ENCODE measurements at places on chromosomes 5 and 9. TPM values are rescaled to one million over a fixed set of nuclear protein-coding genes. Genes with fewer than 3 reads are reported as not detected.

Gene C9orf50
- total RNA-seq = not detected

Gene GABRA6
- not detected for total RNA-seq

Gene SV2C
- 0.30 TPM for total RNA-seq

DNA sequence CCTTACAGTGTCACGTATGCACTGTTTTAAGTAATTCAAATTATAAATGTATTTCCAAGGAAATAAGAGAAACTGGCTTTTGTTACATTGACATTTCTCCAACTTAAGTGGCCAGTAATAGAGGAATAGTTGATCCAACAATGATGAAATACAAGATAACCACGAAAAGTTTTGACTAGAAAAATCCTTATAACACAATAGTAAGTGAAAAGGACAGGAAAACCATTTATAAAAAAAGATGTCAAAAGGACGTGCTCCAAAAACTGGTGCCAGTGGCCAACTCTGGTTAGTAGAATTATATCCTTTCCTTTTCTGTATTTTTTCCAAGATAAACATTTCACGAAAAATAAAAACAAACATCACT is 210.9 kb downstream of the GAPVD1 start:
- peaks cover 21% of the 10 kb centered on the region for H3K36me3 ChIP-seq
- H3K27ac ChIP-seq = no peak overlapping the region
- no peaks in the 10 kb centered on the region for H3K27me3 ChIP-seq
- peaks cover 10% of the 10 kb centered on the region for H3K4me1 ChIP-seq
- no peak overlapping the region for H3K4me3 ChIP-seq

DNA sequence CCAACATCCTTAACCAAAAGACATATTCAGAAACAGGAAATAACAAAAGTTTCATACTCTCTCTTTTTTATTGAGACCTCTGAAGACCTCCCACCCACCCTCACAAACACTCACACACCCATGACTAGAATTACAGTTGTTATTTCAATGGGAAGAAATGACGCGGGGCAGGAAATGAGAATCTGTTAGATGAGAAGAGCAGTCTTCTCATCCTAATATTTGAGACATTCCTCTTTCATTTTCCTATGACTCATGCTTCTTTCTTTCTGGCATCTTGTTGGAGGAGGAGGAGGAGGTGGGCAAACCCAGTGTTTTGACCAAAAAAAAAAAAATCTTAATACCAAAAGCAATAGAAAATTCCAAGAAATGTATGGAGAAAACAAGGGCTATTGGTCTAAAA is 179.5 kb upstream of the TARS1 start:
- no peak overlapping the region for H3K4me3 ChIP-seq
- H3K27me3 ChIP-seq = no peaks in the 10 kb centered on the region
- no peaks in the 10 kb centered on the region for H3K36me3 ChIP-seq
- no peak overlapping the region for H3K27ac ChIP-seq
- no peak for DNase-seq
- no peaks in the 10 kb centered on the region for H3K4me1 ChIP-seq
